ENCODE measurements at places on chromosomes 11 and 22.

- DNase-seq: no peak
Observed at GRCh38 chr11:95245038-95245437, 14.0 kb upstream of the SESN3 start.

GRCh38 chr11:83140691-83141455 is 16.1 kb upstream of the PCF11 start:
- DNase-seq: no peak

DNA sequence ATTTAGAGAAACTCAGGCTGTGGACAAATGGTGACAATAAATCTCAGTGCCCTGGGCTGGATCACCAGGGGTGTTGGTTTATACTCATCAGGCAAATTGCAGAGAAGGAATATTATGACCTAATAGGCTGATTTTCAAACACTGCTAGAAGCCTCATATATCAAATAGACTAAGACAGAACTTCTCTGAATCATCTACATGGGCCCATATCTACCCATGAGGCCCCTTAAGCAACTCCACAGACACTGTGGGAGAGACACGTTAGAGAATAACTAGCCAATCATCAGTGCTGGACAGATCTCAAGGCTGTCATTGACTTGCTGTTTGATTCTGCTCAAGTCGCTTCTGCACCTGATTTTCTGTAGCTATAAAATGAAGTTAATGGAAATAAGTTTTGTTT is 545.8 kb downstream of the SOX6 start:
- no peak for DNase-seq

DNA sequence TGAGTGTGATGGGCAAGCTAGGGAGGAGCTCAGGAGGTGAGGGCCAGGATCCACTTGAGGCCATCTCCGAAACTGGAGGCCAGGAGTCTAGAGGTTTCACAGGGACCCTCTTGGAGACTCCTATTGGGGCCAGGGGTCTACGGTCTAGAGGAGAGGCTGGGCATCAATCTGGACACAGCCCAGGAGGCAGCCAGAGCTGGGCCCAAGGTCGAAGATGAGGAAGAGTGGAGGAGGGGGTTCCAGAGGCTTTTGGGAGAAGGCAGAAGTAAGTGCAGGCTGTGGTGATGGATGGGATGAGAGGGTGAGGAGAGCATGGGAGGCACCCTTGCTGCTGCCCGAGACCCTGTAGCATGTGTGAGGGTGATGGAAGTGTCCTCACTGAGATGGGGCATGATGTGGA is 56.6 kb downstream of the LRRC32 start:
- no peak for DNase-seq

DNA sequence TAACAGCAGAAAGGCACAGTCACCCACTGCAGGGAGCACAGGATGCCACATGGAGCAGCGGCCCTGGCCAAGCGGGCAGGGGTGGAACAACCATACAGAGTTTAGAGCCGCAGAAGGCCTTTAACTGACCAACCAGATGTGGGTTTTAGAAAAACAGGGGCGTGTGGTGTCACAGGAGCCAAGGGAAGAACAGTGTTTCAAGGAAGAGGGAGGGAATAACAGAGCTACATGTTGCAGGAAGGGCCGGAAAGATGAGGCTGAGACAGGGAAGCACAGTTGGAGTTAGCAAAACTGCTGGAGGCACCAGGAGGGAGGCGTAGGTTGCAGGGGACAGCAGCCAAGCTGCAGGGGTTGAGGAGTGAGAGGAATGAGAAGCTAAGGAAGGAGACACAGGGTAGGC is 7.8 kb upstream of the NAA40 start:
- DNase-seq: no peak

GRCh38 chr11:85165819-85166218 is 461.3 kb downstream of the DLG2 start:
- no peak for DNase-seq

DNA sequence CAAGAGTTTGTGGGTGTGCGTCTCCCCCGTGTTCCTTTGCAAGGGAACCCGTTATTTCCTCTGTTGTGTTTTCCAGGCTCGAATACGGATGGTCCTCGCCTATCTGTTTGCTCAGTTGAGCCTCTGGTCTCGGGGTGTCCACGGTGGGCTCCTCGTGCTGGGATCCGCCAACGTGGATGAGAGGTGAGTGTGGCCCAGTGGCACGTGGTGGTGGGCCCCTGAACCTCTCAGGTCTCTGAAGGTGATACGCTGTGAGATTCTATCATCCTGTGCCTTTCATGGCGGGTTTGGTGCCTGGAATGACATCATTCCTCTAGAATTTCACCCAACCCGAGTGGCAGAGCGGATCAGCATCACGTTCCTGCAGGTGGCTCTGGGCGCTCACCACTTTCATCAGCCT is 32.5 kb downstream of the NADSYN1 start:
- DNase-seq: no peak

DNA sequence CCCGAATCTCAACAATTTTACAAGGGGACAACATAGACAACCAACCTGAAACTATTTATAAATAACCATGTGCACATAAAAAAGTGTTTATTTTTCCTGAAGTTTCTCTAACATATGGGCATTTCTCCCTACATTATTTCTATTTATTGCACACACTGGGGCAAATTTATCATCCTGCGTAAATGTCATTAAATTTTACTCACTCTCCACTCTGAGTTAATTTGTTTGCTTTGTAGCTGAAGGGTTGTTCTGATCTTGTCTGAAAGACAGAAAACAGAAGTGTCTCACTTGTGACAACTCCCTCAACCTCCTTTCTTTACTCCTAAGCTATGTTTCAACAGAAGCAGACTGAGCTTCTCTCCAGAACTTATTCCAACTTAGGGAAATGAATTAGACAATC is 194.2 kb downstream of the HIPK3 start:
- DNase-seq: no peak

- peak; percentile 89 for DNase-seq
Observed at GRCh38 chr11:72787216-72788104, 6.4 kb downstream of the STARD10 start.

- no peak for DNase-seq
Observed at GRCh38 chr11:21723678-21724077, 469.2 kb upstream of the ANO5 start.

- no peak for DNase-seq
Observed at GRCh38 chr22:39967996-39968972, 8.1 kb downstream of the TMA7B start.
